A172 (cell line): ENCODE measurements at places on chromosomes 11 and 22.
A peak's percentile ranks its signal among the peaks of the same experiment; 100 is the strongest.

DNA sequence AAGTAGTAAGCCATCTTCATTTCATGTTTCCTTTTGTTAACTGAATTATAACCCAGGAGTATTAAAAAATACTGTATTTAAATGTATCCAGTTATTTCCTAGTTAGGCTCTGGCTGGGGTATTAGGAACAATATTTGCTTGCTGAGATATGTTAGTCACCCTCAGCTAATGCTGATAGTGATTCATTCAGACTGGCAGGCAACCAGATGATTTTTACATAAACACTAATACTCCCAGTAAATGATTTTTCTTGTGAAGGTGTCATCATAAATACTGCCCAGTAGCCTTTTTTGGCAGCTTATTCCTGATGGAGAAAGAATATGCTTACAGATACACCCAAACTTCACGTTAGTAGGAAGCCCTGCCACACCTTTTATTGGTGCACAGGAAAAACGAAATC lies 8.1 kb downstream of the YWHAH start:
- DNase-seq: peak; percentile 75

- DNase-seq: no peak
These were observed 32.0 kb upstream of the TH start for GRCh38 chr11:2203440-2204259.

DNA sequence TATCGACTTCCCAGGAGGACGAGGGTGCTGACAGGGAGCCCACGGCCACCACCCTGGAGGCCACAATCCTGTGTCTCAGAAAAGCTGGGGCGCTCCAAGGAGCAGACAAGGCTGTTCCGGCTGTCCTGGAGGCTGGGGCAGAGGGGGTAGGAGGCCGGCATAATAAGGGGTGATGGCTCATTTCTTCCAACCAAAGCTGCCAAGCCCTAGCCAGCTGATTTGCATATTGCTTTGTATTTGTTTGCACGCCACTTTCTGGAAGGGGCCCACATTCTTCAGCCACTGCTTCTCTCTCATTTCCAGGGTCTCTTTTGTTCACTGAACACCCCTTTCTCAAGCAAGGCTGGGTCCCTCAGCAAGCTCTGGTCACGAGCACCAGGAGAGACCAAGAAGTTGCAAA lies 4.7 kb downstream of the PDE2A start:
- DNase-seq: no peak

DNA sequence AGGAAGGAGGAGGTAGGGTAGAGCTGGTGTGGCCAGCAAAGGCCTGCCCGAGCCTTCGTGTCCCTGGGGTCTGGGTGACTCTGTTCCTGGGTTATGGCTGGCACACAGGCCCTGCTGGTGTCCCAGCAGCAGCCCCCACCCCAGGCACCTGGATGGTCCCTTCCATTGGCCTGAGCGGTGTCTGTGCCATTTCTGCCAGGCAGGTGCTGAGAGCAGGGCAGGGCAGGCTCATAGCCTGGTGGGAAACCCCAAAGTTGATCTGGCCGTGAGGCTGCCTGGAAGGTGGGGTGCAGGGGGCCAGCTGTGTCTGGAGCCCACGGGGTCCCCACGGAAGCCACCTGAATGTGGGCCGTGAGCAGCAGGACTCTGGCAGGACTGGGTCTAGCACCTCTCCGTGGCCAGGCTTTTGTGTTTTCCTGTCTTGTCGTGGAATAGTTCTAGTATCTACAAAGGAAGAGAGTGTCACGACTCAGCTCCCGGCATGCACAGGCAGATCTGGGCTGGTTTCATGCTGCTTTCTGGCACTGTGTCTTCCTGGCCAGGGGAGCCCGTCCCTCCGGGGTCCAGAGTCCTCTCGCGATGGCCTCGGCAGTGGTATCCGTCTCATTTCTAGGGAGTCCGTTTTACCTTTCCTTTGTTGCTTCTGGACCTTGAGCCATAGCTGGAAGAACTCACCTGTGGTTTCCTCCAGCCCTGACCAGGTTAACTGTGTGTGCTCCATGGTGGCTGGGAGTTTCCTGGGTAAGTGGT lies 83.7 kb downstream of the KCNQ1 start:
- no peak for DNase-seq

DNA sequence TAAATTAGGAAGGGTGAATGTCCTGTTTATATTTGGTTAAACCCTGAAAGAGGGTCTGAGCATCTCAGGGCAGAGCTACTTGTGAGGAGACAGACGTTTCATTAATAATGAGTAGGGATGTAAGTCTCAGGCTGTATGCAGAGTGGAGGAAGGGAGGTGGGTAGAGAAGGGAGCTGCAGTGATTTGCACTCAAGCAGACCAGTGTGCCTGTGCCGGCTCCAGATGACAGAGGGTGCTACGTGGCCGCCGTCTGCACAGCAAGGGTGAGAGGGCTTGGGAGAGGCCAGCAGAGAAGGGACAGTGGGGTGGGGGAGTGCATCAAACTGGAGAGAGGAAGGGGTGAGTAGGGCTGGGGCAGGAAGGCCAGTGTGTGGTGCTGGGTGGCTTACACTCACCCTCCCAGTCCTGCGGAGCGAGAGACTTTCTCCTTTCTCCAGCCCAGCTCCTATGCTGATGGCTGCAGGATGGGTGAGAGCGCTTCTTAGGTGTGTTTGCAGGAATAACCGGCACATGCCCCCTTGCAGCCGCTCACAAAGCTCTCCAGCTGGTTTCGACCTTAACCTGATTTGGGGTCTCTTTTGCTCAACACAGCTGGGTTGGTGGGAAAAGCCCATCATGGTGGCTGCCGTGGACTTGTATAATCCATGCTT lies 130.6 kb downstream of the ST3GAL4 start:
- DNase-seq: no peak

GRCh38 chr22:22547692-22548300 lies 11.3 kb downstream of the PRAME start:
- no peak for DNase-seq

DNA sequence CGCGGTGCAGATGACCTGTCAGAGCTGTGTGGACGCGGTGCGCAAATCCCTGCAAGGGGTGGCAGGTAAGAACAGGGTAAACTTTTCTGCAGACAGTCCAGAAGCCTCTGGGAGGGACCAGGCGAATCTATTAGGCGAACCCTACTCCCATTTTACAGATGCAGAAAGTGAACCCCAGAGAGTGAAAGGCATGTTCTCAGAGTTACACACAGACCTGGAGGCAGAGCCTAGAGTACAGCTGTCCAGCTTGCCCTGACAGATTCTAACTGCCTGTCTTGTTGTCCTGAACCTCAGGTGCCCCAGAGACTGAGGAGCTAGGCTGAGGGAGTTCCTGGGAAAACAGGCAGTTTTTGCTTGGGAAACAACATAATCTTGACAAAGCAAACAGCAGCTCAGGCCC lies 665 bp downstream of the CCS start:
- DNase-seq: no peak

- no peak for DNase-seq
These were observed 41.7 kb upstream of the SC5D start for GRCh38 chr11:121250843-121251242.

- no peak for DNase-seq
These were observed 441.8 kb downstream of the TBC1D22A start for GRCh38 chr22:47204002-47204979.

- peak; percentile 22 for DNase-seq
These were observed 4.0 kb downstream of the JRKL start for GRCh38 chr11:96393753-96394348.

GRCh38 chr11:111512296-111513239 lies at the start of gene BTG4:
BTG4 (minus strand) TSS chr11:111512386; CDS start chr11:111498776, 13,610 bp downstream.
- no peak for DNase-seq

- DNase-seq: no peak
These were observed 179.6 kb downstream of the MPPED1 start for GRCh38 chr22:43591380-43591779.

- no peak for DNase-seq
These were observed 65.0 kb upstream of the PTPRJ start for GRCh38 chr11:47915374-47915773.

DNA sequence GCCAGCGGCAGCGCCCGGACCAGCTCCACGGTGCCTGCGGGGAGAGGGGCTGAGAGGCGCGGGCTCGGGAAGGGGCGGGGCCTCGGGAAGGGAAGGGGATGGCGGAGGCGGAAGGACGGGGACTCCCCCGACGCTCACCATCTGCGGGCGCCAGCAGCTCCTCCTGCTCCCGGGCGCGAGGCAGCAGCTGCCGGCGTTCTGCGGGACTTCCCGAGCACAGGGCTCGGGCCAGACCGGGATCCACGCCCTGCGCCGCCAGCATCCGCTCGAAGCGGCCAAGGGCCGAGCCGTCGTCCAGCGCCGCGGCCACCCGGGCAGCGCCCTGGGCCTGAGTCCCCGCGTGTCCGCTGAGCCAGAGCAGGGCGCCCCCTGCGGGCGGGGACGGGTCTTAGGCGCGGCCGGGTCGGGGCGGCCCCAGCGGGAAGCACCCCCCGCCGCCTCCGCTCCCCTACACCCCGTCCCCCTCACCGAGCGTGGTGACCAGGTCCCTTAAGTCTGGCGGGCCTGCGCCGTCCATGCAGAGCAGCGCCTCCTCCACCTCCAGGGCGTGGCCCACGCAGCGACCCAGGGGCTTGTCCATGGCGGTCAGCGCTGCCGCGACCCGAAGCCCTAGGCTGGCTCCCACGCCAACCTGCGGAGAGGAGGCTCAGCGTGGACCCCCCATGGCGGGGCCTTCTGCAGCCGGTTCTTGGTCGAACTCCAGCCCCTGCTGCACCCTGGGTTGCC lies 873 bp upstream of the SCO2 start:
- DNase-seq: peak; percentile 46

DNA sequence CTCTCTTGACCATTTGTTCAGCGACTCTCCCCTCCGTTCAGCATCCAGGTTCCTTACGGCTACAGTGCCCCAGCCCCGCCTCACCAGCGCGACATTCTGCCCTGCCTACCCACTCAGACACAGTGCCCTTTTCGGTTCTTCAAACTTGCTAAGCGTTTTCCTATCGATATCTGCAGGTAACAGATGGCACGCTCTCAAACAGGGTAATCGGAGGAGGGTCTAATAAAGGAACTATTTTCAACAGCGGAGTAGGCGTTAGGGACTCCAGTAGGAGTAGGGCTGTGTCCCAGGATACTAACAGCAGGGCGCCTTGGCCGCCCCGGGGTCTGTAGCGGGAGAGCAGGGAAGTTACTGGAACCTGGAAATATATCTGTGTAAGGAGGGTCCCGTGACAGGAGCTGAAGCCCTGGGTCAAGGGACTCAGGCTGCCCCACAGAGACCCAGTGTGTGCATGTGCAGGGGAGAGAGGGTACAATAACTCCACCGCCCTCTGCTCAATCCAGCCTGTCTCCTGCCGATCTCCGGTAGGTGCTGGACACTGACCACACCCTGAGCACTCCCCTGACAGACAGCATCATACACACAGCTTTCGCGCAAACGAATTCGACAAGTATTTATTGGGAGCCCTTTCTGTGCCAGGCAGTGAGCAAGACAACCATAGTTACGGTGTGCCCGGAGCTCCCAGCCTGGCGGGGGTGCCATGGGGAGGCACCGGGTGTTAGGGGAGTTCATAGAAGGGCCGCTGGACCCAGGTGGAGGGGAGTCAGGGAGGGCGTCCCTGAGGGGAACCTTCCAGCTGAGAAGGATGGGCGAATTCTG lies 2.1 kb downstream of the KLHL35 start:
- no peak for DNase-seq

GRCh38 chr11:369336-370018 lies at the start of gene B4GALNT4:
B4GALNT4 (plus strand) TSS chr11:369499; CDS start chr11:369804, 305 bp downstream.
- no peak for DNase-seq

DNA sequence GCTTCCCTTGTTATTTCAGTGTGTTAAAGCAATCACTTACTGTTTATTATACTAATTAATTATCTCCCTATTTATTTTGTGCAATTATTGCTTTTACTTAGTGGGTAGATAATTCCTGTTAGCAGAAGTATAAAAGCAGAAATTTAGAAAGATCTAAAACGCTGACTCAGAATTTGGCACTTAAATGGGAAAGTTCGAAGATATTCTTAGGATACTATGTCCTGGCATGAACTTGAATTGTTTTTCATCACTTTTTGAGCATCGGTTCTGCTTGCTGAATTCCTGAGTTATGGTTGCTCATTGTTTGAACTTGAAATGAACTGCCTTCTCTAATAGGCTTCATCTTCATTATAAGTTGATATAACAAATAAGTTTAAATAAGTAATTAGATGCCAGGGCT lies 325.4 kb downstream of the JRKL start:
- DNase-seq: no peak

- DNase-seq: no peak
These were observed 286.7 kb downstream of the MN1 start for GRCh38 chr22:27514601-27515523.

DNA sequence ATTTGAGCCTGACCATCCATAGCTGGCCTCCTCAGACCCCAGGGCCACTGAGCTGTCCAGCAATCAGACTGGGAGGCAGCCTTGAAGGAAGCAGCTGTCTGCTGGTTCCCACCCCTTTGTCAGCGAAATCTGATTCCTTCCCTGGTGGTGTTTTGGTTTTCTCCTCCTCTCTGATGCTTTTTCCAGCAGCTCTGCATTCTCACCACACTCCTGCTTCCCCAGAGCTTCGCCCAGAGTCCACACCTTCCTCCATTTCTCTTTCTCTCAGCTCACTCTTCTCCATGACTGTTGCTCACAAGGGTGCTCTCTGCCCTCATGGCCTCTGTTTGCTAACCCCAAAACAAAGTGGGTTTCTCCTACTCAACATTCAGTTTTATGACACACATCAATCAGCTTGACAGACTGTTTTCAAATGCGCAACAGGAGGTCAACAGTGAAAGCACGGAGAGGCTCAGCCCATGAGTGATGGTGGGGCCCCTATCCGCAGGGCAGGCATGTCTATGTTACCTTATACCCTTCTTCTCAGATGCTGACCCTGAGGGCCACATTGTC lies 130.6 kb upstream of the MTNR1B start:
- no peak for DNase-seq

DNA sequence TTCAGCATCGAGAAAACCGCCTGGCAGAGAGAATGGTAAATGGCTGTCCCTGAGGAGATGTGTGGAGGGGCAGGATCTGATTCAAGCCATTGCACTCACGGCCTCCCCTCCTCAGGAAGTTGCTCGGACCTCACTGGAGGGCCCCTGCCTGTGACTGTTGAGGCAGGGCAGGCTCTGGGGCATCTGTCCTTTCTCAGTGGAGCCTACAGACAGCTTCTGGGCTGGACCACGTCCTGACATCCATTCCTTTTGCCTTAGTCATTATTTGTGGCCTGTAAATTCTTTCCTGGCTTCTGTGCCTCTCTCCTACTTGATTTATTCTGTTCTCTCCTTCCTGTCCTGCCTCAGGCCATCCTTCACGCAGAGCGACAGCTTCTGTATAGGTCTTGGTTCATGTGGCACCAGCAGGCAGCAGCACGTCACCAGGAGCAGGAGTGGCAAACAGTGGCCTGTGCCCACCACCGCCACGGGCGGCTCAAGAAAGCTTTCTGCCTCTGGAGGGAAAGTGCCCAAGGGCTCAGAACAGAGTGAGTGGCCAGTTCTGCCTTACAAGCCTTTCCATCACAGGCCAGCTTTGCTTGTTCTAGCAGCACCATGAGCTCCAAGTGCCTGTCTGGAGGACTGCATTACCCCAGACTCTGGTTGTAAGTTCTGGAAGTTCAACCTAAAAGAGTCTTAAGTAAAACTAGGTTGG lies 59.6 kb downstream of the PISD start:
- peak; percentile 91 for DNase-seq

GRCh38 chr11:8332196-8332595 lies 68.5 kb upstream of the LMO1 start:
- no peak for DNase-seq
